ENCODE measurements at places on chromosomes 16 and 17. TPM values are rescaled to one million over a fixed set of nuclear protein-coding genes. Genes with fewer than 3 reads are reported as not detected.

The NHLRC4 gene
- 4.7 TPM for total RNA-seq

The MYH8 gene
- not detected for total RNA-seq

The SP6 gene
- 0.17 TPM for total RNA-seq

The HEATR3 gene
- 18.4 TPM for total RNA-seq

The LRRC46 gene
- 0.15 TPM for total RNA-seq

The TRAPPC1 gene
- 80.2 TPM for total RNA-seq

The ACAP1 gene
- 0.58 TPM for total RNA-seq

The DDX42 gene
- 86.4 TPM for total RNA-seq
